Kidney (tissue), 22 donors: ENCODE measurements at places on chromosomes 11 and 22. TPM values are rescaled to one million over a fixed set of nuclear protein-coding genes. Genes with fewer than 3 reads are reported as not detected.

The POGLUT3 gene
- polyA plus RNA-seq = 13.6 TPM

The ZNF280B gene
- polyA plus RNA-seq = 0.26 TPM

The PHRF1 gene
- polyA plus RNA-seq = 7.5 TPM

The KCNA4 gene
- 0.39 TPM for polyA plus RNA-seq

The OR8D1 gene
- not detected for polyA plus RNA-seq

The CD3G gene
- 0.45 TPM for polyA plus RNA-seq

The DSCAML1 gene
- 0.95 TPM for polyA plus RNA-seq

The FJX1 gene
- polyA plus RNA-seq = 4.2 TPM

The OR56A5 gene
- polyA plus RNA-seq = not detected

The OR51B2 gene
- not detected for polyA plus RNA-seq

The CLDN5 gene
- 47.8 TPM for polyA plus RNA-seq

The TRPT1 gene
- 103 TPM for polyA plus RNA-seq

The RIMBP3B gene
- polyA plus RNA-seq = not detected

The BCR gene
- 45.0 TPM for polyA plus RNA-seq

The LIF gene
- 0.67 TPM for polyA plus RNA-seq

The SCN4B gene
- polyA plus RNA-seq = 1.4 TPM

The CEP57 gene
- polyA plus RNA-seq = 14.9 TPM

The CCDC116 gene
- 0.22 TPM for polyA plus RNA-seq

The HTR3B gene
- polyA plus RNA-seq = not detected

The GTPBP1 gene
- 11.7 TPM for polyA plus RNA-seq
